Activated effector memory CD4-positive, alpha-beta T cell treated with Interleukin-2 at 50 U/mL for 16 hours (primary cell): ENCODE measurements at places on chromosomes 12 and 14.

- no peak for DNase-seq
Observed at GRCh38 chr12:93829016-93829415, 151.8 kb downstream of the CRADD start.

DNA sequence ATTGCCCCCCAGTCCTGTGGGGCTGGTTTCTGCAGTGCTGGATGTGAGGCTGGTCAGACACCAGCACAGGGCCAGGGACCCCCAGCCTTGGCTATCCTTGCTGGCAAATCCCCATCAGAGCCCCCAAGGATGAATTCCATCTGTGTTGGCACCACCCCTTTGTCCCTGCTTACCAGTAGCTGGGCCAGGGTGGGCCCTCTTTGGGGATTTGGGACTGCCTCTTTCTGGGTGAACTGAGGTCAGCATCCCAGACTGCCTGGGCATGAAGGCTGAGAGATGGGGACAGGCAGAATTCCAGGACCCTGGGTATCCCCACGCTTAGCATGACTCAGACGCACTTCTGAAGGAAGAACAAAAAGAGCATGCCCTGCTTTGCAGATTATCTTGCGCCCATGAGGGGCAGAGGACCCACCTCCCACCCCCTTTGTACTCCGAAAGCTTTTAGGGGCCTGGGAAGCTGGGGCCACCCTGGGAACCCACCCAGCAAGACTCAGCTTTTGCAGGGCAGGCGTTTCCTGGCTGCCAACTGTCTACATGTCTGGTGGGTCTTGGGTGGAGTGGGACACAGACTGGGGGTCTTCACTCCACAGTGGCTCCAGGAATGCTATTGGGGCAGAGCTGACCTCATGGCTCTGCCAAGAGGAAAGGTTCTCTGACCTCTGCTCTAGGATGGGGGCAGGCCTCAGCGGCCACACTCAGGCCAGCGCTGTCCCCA is 26.8 kb downstream of the RFLNA start:
- DNase-seq, result no peak

DNA sequence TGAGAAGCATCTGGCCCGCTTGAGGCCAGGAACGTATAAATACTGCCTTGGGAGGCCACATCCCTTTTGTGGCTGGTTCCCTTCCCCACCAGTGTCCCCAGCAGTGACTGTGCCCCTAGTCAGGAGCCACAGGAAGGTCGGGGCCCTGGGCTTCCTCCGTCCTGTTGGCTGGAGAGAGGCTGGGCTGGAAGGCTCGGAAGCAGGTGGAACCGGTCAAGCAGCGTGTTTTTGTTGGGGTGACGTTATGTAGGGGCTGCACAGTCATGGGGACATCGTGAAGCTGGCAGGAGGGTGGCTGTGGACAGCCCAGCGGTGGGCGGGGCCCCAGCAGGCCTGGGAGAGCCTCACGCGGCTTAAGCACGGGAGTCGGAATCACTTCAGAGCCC is 10.1 kb downstream of the XRCC3 start:
- DNase-seq, result no peak

GRCh38 chr14:93686268-93686667 is 102.0 kb downstream of the PRIMA1 start:
- DNase-seq, result no peak

- no peak for DNase-seq
Observed at GRCh38 chr14:89377544-89377943, 39.5 kb downstream of the FOXN3 start.

GRCh38 chr14:45048385-45048784 is 35.5 kb upstream of the PRPF39 start:
- DNase-seq, result no peak

DNA sequence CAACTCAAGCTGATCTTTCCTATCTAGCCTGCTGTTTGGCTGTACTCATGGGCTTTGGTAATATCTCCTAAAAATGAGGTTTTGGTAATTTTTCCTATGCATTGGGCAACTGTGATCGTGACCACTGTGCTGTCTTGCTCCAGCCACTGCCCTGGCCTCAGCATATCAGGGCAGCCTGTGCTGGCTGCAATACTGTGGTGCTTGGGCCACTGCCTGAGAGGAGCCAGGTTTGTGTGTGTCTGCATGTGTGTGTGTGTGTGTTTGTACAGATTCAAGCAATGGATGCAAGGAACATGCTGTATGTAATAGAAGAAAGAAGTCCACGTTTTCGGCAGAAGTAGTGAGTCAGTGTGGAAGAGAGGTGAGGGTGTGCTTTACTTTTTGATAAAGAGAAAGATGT is 13.0 kb downstream of the ERG28 start:
- DNase-seq, result no peak

- DNase-seq, result peak; percentile 53
Observed at GRCh38 chr12:49043856-49044258, 16.7 kb downstream of the KMT2D start.

DNA sequence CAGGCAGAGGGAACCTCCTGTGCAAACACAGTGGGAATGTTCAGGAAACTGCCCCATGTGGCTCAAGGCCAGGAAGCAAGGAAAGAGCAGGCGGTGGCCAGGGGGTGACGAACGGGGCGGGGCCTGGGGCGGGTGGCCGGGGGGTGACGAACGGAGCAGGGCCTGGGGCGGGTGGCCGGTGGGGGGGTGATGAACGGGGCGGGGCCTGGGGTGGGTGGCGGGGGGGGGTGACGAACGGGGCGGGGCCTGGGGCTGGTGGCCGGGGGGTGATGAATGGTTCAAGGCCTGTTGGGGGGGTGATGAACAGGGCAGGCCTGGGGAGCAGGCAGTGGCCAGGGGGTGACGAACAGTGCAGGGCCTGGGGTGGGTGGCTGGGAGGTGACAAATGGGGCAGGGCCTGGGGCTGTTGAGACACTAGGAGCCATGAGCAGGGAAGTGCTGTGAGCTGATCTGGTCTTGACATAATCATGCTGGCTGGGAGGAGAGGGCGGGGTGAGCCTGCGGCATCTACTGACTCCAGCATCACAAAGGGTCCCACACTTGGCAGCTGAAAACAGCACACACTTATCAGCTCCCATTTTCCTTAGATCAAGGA is 62.7 kb upstream of the FBRSL1 start:
- no peak for DNase-seq

- DNase-seq, result no peak
Observed at GRCh38 chr14:46734286-46734685, 82.7 kb upstream of the RPL10L start.
